Mesothelial cell of epicardium (in vitro differentiated cells): ENCODE measurements at places on chromosomes 16 and 17. TPM values are rescaled to one million over a fixed set of nuclear protein-coding genes. Genes with fewer than 3 reads are reported as not detected.
A peak's percentile ranks its signal among the peaks of the same experiment; 100 is the strongest.

Gene EFCAB5
- total RNA-seq, result 0.52 to 0.80 TPM (median 0.58 TPM) in 3 replicates

Gene HBA1
- not detected in 3 replicates for total RNA-seq

Gene CCDC78
- 2.5 to 3.2 TPM (median 2.7 TPM) in 3 replicates for total RNA-seq

Gene SEZ6L2
- 28.8 to 30.4 TPM (median 29.1 TPM) in 3 replicates for total RNA-seq

GRCh38 chr16:30090610-30091331 lies 953 bp downstream of the TBX6 start:
- DNase-seq, result no peak

GRCh38 chr17:73023759-73024158 lies 68.7 kb downstream of the SLC39A11 start:
- no peak for DNase-seq

DNA sequence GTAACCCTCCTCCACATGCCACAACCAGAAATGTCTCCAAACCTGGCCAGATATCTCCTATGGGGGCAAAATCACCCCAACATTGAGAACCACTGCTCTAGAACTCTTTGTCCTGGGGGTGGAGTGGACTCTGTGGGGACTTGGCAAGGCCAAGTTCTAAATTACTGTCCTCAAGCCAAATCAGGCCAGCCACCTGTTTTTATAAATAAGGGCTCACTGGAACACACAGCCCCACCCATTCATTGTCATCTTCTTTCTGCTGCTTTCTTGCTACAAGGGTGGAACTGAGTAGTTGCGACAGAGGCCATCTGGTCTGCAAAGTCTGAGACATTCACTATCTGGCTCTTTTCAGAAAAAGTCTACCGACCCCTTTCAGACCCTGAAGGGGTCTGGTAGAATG lies 26.8 kb upstream of the TMEM220 start:
- DNase-seq, result no peak

- DNase-seq, result no peak
Measured at GRCh38 chr17:48645639-48646182, 19.6 kb upstream of the HOXB9 start.

- peak; percentile 80 for DNase-seq
Measured at GRCh38 chr17:4004517-4005295, 40.5 kb upstream of the ATP2A3 start.

GRCh38 chr16:48353565-48354163 lies 31.5 kb downstream of the SIAH1 start:
- peak; percentile 61 for DNase-seq

DNA sequence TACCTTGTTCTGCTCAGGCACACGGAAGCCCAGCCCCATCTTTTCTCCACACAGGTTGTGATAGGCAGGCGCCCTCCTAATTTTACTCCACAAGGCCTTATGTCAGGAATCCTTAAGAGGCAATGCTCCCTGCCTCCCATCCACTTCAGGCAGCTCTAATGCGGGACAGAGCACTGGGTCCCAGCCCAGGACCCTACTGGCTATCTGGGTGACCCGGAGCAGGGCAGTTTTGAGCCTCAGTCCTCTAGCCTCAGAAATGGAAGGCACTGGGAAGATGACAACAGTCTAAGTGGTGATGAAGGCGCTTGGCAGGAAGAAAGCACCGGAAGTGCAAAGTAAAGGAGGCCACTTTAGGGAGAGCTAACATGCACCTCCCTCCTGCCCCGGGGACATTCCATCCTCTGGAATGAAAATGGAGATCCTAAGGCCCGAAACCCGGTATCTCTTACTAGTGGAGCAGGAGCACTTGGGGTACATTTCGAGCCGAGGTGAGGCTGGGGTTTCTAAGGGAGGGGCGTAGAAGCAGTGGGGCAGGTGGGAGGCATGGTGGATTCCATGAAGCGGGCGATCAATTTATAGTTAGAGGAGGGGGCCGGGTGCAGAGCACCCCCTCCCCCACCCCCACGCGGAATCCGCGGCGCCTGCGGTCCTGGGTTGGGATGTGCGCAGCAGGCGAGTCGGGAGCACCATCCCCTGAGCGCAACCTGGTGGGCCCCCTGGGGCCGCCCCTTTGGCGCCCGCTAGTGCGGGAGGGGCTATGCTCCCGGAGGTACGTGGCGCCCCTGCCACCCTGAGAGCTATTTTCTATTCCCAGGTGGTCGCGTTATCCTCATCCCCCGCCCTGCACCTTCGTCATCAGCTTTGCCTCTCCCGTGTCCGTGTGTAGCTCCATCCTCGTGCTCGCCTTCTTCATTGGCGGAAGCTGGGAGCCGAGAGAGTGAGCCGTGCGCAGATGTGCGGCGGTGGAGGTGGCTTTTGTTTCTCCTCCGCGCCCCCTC lies 4.9 kb downstream of the MT1F start:
- DNase-seq, result no peak

GRCh38 chr16:9003322-9003721 lies 39.6 kb upstream of the USP7 start:
- no peak for DNase-seq

GRCh38 chr16:26475596-26475995 lies 591.1 kb upstream of the C16orf82 start:
- no peak for DNase-seq

DNA sequence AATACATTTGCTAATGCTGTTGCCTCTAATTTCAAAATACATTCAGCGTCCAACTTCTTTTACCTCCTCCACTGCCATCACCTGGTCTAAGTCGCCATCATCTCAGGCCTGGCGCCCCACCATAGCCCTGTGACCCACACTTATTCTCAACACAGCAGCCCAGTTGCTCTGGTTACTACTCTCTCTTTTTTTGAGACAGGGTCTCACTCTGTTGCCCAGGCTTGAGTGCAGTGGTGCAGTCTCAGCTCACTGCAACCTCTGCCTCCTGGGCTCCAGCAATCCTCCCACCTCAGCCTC lies 7.5 kb upstream of the NKD1 start:
- no peak for DNase-seq

DNA sequence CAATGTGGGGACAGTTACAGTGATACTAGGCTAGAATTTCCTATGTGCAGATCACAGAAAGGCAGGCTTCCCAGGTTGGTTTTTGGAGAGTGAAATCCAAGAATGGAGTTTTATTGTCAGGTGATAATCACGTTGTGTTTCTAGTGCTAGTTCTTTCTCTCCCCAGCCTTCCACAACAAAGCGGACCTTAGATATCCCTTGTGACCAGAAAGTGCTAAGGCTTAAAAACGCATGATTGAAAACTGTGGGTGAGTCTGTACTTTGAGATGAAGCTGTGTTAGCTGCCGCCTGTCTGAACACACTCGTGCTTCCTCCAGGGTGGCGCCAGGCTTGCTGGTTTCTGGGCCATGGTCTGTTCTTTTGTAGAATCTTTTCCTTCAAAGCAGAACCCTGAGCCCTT lies 52.1 kb downstream of the BANP start:
- DNase-seq, result no peak

GRCh38 chr16:70381604-70382342 lies 35.1 kb downstream of the DDX19A start:
- DNase-seq, result no peak

DNA sequence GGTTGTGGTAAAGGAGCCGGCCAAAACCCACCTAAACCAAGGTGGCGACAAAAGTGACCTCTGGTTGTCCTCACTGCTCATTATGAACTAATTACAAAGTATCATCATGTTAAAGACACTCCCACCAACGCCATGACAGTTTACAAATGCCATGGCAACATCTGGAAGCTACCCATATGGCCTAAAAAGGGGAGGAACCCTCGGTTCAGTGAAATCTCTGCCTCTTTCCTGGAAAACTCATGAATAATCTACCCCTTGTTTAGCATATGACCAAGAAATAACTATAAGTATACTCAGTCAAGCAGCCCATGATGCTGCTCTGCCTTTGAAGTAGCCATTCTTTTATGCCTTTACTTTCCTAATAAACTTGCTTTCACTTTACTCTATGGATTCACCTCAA lies 72.2 kb downstream of the CYLD start:
- no peak for DNase-seq

- no peak for DNase-seq
Measured at GRCh38 chr16:77610496-77610895, 111.8 kb upstream of the NUDT7 start.

GRCh38 chr16:78952630-78953029 lies 647.9 kb downstream of the MAF start:
- DNase-seq, result no peak
